ENCODE measurements at places on chromosomes 13 and 19.

DNA sequence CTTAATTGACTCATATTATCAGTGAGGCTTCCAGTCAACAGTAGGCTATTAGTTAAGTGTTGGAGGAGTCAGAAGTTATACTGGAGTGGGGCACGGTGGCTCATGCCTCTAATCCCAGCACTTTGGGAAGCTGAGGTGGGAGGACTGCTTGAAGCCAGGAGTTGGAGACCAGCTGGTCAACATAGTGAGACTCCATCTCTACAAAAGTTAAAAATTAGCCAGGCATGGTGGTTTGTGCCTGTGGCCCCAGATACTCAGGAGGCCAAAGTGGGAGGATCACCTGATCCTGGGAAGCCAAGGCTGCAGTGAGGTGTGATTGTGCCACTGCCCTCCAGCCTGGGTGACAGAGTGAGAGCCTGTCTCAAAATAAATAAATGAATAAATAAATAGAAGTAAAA lies 53.2 kb downstream of the COMP start:
- DNase-seq: no peak

GRCh38 chr13:100363285-100363711 lies 225.3 kb downstream of the GGACT start:
- DNase-seq: no peak

GRCh38 chr19:57008432-57008831 lies 111.4 kb upstream of the USP29 start:
- no peak for DNase-seq

- no peak for DNase-seq
Observed at GRCh38 chr13:44388427-44389059, 14.9 kb downstream of the SERP2 start.

DNA sequence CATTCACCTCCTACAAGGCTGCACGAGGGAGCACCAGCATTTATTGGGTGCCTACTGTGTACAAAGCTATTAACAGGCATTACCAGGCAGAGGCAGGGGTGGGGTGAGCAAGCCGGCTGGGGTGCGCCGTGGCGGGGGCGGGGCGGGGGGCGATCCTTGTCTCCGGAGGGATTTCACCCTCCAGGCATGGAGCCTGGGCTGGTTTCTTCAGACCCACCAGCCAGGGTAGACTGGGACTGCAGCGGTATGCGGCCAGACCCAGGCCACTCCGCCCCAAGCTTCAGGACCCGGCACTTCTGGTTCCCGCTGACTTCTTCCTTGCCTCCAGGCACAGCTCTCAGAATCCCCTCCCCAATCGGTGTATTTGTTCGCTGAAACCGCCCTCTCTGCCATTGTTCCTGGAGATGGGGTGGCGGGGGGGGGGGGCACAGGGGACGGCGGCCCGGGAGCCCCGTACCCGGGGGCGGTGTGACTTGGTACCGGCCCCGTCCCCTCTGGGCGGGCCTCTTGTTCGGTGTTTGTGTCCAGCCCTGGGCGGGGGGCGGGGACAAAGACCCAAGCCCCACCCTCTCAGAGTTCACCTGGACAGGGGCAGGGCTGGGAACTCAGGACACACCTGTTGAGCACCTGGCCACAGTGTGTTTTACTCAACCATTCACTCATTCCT lies 14.4 kb downstream of the TJP3 start:
- no peak for DNase-seq

GRCh38 chr13:88925954-88926353 lies 1254.8 kb downstream of the SLITRK5 start:
- DNase-seq: no peak

DNA sequence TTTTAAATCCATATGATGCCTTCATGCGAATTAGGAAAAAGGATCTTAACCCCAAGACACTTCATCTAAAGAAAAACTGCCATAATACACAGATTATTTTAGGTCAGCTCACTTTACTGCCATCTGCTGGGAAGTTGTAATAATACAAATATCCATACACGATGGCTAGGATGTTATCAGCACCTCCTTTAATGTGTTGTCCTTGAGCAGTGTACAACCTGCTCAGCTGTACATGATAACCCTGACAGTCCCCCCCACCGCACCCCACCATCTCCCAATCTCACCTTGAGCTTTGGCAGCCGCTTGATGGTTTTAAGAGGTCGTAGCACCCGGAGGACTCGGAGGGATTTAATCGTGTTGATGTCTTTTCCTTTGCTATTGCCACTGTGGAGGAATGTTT lies 112.2 kb downstream of the IER2 start:
- DNase-seq: peak; percentile 28

DNA sequence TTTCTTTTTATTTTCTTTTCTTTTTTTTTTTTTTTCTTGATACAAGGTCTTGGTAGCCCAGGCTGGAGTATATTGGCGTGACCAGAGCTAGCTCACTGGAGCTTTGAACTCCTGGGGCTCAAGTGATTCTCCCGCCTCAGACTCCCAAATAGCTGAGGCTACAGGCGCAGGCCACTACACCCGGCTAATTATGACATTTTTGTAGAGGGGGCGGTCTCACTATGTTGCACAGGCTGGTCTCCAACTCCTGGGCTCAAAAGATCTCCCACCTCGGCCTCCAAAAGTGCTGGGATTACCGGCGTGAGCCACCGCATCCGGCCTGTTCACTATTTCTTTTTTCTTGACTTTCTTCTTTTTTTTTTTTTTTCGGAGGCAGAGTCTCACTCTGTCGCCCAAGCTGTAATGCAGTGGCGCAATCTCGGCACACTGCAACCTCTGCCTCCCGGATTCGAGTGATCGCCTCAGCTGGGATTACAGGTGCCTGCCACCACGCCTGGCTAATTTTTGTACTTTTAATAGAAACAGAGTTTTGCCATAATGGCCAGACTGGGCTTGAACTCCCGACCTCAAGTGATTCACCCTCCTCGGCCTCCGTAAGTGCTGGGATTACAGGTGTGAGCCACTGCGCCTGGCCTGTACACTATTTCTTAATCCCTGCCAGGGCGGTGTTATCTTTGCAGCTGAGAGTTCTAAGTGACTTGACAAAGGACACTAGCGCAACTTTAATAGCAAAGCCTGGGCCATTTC lies 37.1 kb upstream of the LSM14A start:
- DNase-seq: no peak

DNA sequence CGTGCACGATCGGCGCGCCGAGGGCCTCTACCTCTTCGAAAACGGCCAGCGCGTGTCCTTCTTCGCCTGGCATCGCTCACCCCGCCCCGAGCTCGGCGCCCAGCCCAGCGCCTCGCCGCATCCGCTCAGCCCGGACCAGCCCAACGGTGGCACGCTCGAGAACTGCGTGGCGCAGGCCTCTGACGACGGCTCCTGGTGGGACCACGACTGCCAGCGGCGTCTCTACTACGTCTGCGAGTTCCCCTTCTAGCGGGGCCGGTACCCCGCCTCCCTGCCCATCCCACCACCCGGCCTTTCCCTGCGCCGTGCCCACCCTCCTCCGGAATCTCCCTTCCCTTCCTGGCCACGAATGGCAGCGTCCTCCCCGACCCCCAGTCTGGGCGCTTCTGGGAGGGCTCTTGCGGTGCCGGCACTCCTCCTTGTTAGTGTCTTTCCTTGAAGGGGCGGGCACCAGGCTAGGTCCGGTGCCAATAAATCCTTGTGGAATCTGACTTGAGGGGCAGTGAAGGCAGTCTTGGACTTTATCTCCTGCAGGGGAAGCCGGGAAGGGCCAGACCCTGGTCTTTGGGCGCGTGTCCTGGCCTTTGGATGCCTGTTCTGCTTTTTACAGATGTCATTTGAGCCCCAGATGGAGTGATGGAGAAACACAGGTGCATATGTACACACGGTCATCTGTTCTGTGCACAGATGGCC lies 2.2 kb downstream of the CLEC11A start:
- DNase-seq: no peak

GRCh38 chr19:1351381-1351851 lies 32.3 kb upstream of the NDUFS7 start:
- DNase-seq: no peak

DNA sequence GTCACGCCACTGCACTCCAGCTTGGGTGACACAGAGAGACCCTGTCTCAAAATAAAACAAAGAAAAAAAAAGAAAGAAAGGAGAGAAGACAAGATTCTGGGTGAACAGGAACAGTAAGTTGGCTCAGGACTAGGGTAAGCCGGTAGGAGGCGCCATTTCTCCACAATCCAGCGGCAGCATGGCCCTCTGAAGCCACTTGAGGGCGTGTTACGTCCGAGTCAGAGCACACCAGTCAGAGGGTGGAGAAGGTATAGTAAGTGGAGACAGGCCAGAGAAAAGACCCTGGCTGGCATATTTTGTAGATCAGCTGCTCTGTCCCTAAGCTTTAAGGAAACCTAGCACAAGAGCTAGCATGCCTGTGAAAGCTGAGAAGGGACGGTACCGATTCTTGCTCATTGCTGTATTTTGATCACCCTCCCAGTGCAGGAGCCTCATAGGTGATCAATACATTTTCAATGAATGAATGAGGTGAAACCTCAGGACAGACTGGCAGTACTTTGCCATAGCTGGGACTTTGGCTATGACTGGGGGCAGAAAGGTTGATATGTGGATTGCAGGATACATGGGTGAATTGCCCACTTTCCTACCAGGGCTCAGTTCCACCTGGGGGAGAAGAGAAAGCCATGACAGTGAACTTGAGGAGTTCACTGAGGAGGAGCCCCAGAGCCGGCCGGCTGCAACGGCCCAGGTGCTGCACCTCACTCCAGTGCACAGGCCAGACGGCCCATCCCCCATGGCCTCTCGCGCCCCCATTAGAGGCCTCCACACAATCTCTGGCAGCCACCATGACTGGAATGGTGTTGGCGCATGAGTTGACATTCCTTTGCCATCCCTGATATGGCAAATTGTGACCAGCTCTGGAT lies 23.5 kb downstream of the POU2F2 start:
- DNase-seq: peak; percentile 77

DNA sequence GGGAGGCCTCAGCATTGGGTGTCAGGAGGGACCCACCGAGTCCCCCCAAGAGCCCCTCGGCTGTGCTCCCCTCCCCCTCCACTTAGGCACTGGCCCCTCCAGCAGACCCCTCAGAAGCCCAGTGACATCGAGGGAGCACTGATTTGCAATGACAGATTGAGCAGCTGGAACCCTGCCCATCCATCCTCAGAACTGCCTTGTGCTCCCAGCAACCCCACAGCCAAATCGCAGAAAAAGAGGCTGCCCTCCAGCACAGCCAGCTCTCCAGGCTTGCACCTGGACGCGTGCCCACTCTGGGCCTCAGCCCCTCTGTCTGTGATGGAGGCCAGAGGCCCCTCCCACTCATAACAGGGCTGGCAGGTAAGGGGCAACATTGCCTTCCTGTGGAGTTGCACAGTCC lies 123.2 kb upstream of the VSTM2B start:
- peak; percentile 32 for DNase-seq

DNA sequence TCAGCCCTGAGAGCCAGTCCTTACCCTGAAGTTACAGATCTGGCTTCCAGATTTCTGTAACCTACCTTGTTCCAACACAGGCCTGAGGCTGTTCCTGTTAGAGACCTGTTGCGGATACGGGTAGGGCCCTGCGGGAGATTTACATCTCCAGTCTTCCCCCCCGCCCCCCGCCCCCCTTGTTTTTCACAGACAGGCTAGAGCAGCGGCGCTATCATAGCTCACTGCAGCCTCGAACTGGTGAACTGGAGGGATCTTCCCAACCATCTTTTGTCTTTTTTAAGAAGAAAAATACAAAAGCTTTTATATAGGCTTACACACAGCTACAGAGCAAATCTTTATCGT lies 10.6 kb upstream of the CEACAM21 start:
- no peak for DNase-seq

GRCh38 chr13:35925669-35926068 lies 205.5 kb downstream of the DCLK1 start:
- DNase-seq: no peak

- no peak for DNase-seq
Observed at GRCh38 chr13:100464006-100464405, 124.6 kb downstream of the GGACT start.

GRCh38 chr13:79282976-79283375 lies 123.1 kb downstream of the RBM26 start:
- no peak for DNase-seq

DNA sequence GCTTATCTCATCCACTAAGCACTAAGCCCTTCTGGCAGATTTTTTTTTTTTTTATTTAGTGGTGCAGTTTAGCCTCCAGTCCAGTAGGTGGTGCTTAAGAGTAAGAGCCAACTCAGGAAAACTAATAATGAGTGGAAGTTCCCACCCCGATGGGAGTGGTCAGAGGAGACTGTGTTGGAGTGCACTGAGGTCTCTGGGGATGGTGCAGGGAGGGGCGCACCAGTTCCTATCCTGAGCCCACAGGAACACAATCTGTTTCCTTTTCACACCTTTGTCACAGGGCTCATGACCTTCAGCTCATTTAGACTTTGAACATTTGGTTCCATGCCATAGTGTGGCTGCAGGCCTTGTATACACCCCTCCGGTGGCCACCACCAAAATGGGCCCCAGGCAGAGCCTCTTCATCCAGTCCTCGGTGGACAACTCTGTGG lies 367.4 kb downstream of the SPRY2 start:
- DNase-seq: no peak

DNA sequence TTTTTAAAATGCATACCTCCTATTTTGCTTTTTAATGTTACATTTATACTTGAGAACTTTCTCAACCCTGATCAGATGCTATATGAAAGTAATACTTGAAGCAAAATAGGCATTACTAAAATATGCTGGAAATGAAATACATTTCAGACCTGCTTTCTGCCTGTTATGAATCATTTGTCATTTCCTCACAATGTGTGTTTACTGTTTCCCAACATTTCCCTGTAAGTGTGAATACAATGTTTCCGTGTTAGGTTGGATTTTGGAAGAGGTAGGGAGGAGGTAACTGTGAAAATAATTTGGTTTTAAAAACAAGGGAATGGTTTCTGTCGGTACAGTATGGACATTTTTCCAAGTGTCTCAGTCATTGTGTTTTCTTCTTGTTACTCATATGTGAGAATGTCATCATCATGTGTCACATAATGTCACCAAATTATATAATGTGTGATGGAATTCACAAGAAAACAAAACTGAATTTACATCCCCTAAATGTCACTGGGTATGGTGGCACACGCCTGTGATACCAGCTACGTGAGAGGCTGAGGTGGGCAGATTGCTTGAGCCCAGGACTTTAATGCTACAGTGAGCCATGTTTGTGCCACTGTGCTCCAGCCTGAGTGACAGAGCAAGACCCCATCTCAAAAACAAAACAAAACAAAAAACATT lies 43.0 kb downstream of the ZAR1L start:
- DNase-seq: no peak

DNA sequence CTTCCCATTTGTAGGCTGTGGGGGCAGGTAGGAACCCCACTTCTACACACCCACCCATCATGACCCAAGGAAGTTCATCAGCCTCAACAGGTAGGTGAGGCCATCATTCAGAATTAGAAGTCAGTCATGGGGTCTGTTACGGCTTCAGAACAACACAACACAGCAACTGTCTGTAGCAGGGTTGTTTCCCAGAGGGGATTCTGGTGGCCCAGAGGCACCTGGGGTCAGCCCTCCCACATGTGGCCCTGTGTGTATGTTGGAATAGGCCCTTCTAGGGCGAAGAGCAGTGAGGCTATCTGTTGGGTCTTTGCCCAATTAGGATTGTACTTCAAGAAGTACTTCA lies 3.4 kb downstream of the IGFLR1 start:
- DNase-seq: no peak

DNA sequence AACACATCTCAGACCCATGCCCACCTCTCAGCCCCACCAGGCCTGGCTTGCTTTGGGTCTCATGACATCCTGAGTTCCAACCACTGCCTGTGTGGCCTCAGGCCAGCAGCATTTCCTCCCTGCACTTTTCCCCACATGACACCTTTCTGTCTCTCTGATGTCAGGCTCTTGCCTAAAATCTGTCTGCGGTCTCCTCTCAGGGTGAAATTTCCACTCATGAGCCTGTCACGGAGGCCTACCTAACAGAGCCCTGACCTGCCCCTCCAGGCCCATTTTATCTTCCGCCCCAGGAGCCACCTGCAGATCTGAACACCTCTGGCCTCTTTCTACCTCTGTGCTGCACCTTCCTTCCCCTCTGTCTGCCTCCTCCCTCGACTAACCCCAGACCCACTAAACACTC lies 93.5 kb downstream of the ZDHHC20 start:
- no peak for DNase-seq

Data from COR-L47 (cell line).